ENCODE measurements at places on chromosomes 11 and 22.

DNA sequence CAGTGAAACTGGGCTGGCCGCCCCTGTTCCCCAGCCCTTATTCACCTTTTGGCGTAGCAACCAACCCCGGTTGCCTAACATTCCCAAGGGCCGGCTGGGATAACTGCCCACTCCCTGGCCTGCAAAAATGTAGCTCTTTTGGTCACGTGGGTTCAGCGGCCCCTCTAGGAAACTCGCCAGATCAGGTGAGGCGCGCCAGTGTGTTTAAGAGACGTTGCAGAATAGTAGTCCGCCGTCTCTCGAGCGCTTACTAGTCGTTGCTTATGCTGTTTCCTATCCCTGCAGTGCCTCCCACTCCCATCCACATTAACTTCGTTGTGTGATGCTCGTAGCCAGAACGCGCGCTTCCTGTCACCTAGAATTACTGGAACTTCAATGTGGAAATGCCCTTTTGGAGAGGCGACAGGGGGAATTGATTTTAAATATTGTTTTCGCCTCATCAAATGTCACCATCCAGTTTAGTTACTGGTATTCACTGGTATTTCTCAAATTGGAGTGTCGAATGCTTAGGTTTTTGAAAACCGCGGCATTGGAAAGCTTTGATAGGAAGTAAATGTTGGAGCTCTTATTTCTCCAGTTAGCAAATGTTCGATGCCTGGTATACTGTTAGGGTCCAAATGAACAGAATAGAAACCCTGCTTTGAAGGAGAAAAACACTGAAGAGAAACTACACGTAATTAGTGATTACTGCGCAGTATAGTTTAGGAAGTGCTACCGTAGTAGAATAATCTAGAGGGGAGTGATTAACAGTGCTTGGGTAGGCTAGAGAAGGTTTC, 823 bp downstream of the CEP57 start:
- H3K27ac ChIP-seq, result peak overlapping the region; percentile 100
- H3K4me3 ChIP-seq, result peak overlapping the region; percentile 95
- DNase-seq, result peak; percentile 77
- H3K27me3 ChIP-seq, result no peaks in the 10 kb centered on the region

DNA sequence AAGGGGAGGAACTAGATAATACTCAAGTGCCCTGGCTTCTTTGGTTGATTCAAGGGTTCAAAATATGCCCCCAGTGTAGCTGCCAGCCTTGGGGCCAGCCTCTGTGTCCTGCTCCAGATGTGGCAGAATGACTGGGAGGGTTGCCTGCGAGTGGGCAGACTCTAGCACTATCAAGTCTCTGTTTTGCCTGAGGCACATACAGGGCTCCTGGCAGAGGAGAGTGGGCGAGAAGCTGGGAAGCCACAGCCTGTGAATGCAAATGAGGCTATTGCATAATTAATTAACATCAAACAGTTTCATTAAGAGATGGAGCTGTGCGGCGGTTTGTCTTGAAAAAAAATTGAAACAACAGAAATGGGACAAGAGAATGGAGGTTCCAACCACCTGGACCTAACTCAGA, 50.8 kb downstream of the BUD13 start:
- peaks cover 5% of the 10 kb centered on the region for H3K27me3 ChIP-seq
- H3K36me3 ChIP-seq, result no peaks in the 10 kb centered on the region
- H3K4me1 ChIP-seq, result no peaks in the 10 kb centered on the region
- DNase-seq, result no peak
- H3K4me3 ChIP-seq, result no peak overlapping the region
- H3K27ac ChIP-seq, result no peak overlapping the region

DNA sequence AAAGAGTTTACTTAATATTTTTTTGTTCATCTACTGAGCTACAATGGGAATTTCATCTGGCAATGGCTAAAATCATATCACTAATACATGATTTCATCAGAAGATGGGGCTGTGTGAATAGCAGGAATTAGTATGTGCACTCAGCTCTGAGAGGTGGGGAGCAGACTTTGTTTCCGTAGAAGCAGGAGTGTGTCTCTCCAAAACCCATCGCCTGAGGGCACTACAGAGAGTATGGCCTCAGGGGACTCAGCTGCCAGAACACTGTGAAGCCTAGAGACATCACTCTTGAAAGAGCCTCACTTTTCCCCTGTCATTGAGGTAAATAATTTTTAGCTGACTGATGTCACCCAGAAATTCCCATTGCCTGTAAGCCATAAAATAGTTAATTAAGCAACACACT, 261.4 kb upstream of the ISX start:
- no peak overlapping the region for H3K4me3 ChIP-seq
- H3K27me3 ChIP-seq, result peaks cover 2% of the 10 kb centered on the region
- H3K27ac ChIP-seq, result no peak overlapping the region

GRCh38 chr11:118002541-118003423, 16.6 kb downstream of the IL10RA start:
- peaks cover 44% of the 10 kb centered on the region for H3K36me3 ChIP-seq
- H3K27ac ChIP-seq, result peak overlapping the region; percentile 99
- H3K4me3 ChIP-seq, result peak overlapping the region; percentile 56
- no peaks in the 10 kb centered on the region for H3K27me3 ChIP-seq

DNA sequence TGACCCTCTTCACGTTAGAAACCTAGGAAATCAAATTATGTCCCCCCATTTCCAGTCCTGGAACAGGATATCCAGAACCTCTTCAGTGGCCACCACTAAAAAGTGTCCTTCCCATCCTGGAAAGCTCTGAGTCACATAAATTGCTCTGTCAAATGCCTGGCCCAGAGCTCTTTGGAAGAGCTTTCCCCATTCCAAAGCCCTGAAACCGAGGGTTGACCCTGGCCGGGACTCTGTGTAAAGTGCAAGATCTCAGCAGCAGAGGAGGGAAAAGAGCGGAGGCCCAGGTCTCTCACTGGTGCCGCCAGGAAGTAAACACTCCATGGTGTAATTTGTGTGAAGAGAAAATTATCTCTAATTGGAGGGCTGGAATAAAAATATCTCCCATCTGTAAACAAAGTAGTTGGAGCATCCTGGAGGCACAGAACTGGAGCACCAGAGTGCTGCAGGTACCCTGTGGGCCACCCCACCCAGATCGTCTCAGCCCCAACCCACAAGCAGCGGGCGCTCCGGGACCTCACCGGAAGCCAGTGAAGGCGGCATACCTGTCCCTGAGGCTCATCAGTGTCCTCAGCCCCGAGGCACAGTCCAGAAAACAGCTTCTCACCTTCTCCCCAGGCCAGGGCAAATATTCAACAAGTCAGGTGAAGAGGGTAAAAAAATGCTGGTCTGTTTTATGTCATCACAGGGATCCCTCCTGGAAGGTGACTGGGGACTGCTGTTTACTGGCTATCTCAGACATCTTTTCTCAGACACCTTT, 4.7 kb upstream of the JAM3 start:
- H3K4me3 ChIP-seq, result no peak overlapping the region
- no peak for DNase-seq
- peaks cover 16% of the 10 kb centered on the region for H3K27me3 ChIP-seq
- no peak overlapping the region for H3K27ac ChIP-seq
- peaks cover 5% of the 10 kb centered on the region for H3K4me1 ChIP-seq
- H3K36me3 ChIP-seq, result no peaks in the 10 kb centered on the region

DNA sequence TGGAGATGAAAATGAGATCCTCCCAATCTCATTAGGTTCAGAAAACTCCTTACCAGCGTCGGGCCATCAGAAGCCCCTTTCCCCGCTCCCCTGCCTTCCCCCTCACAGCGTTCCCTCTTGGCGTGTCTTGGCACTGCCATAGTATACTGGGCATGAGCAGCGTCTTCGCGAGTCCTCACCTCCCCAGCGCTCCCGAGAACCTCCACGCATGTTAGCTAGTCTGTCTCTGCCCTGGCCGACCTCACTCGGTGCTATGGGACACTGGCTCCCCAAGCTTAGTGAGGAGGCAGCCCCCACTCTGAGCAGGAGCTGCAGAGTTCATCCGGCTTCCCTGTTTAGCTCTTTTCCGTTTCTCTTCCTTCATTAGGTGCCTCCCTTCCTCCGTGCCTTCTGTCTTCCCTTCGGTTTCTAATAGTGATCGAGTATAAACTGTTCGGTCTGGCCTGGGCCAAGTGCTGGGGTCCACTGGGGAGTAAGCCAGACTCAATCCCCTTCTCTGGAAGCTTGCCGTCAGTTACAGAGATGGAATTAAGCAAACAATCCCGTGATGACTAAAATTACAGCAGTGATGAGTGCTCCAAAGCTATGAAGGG, 63.8 kb upstream of the OPCML start:
- no peak overlapping the region for H3K27ac ChIP-seq
- DNase-seq, result no peak
- H3K4me3 ChIP-seq, result no peak overlapping the region
- H3K36me3 ChIP-seq, result no peaks in the 10 kb centered on the region

DNA sequence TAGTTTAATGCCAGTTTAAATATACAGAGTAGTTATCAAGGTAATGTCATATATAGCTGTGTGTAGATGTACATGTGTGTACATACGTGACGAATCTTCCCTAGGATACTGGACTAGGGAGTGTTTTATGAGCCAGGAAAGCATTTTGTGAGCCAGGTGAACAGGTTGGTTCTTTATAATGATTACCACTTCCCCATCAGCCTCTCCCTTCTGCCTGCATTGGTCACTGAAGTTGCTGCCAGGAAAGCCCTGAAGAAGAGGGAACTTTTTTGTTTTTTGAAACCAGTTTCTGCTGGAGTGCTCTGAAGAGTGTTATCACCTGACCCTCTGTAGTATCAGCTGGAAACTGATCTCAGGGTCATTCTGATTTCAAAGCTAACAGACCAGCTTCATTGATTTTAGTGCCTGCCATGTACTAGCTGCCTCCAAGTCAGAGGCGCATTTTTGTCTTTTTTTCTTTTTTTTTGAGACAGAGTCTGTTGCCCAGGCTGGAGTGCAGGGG, 14.2 kb upstream of the ST14 start:
- H3K27ac ChIP-seq, result no peak overlapping the region
- peaks cover 2% of the 10 kb centered on the region for H3K36me3 ChIP-seq
- DNase-seq, result no peak
- no peak overlapping the region for H3K4me3 ChIP-seq
- H3K4me1 ChIP-seq, result peaks cover 9% of the 10 kb centered on the region
- H3K27me3 ChIP-seq, result no peaks in the 10 kb centered on the region

DNA sequence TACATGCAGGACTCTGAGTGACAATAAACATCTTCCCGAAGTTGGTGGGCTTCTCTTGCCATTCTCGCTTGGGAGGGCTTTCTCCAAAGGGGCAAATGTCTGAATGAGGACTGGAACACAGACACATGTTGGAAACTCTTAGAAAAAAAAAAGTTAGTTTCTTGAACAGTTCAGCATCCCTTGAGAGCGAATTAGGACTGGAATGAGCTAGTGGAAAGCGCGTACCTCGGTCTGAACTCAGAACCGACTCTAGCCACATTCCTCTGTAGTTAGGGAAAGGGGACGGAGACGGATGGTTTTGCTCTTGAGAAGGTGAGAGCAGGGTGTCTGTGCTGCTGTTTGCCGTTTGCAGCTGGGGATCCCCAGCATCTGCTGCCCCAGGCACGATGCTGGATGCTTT, 517.3 kb downstream of the TBC1D22A start:
- H3K36me3 ChIP-seq, result no peaks in the 10 kb centered on the region
- H3K4me3 ChIP-seq, result no peak overlapping the region
- H3K27me3 ChIP-seq, result peaks cover 3% of the 10 kb centered on the region
- H3K27ac ChIP-seq, result no peak overlapping the region
- no peaks in the 10 kb centered on the region for H3K4me1 ChIP-seq

DNA sequence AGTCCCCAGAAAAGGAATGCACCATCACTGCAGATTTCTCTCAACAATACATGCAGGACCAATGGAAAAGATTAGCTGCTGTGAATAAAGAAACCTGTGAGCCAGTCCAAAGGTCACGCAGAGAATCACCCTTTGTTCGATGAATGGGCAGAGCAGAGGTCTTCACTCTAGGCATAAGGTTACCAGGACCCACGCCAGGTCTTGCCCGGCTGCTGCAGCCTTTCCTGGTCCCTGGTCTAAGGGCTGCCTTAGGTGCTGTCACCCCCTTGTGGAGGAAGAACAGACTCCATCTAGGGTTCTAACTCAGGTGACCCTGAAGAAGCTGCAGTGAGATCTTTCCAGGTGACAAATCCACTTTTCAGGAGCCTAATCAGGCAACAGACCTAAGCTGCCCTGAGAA, 29.0 kb upstream of the NAP1L4 start:
- no peaks in the 10 kb centered on the region for H3K27me3 ChIP-seq
- peak; percentile 39 for DNase-seq
- peaks cover 47% of the 10 kb centered on the region for H3K36me3 ChIP-seq
- H3K4me1 ChIP-seq, result peaks cover 30% of the 10 kb centered on the region
- H3K27ac ChIP-seq, result no peak overlapping the region

DNA sequence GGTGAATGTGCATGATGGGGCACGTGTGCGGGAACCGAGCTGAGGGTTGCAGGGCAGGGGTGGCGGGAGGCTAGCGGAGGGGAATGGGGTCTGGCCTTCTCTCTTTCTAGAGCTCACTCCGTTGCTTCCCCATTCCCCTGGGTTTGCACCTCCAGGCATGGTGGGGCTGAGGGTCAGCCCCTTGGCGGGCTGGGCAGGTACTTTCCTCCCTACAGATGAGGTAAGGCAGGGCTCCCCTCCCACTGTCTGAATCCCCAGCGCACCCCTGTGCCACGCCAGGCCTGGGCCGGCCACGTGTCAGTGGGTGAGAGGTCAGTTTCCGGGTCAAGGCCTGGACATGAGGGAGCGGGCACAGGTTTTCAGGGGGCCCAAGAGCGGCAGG, 8.9 kb downstream of the SUSD2 start:
- H3K4me1 ChIP-seq, result no peaks in the 10 kb centered on the region
- no peaks in the 10 kb centered on the region for H3K36me3 ChIP-seq
- no peak overlapping the region for H3K27ac ChIP-seq
- H3K4me3 ChIP-seq, result no peak overlapping the region
- no peaks in the 10 kb centered on the region for H3K27me3 ChIP-seq

- no peaks in the 10 kb centered on the region for H3K36me3 ChIP-seq
- H3K27me3 ChIP-seq, result no peaks in the 10 kb centered on the region
- no peak overlapping the region for H3K27ac ChIP-seq
- peaks cover 1% of the 10 kb centered on the region for H3K4me1 ChIP-seq
Observed at GRCh38 chr11:78253797-78254196, 65.1 kb downstream of the USP35 start.

- H3K36me3 ChIP-seq, result no peaks in the 10 kb centered on the region
- DNase-seq, result no peak
- H3K4me3 ChIP-seq, result no peak overlapping the region
- H3K27me3 ChIP-seq, result peaks cover 12% of the 10 kb centered on the region
- no peak overlapping the region for H3K27ac ChIP-seq
Observed at GRCh38 chr11:107660066-107660465, 51.8 kb downstream of the SLN start.

GRCh38 chr11:32911413-32911812, 18.8 kb downstream of the QSER1 start:
- DNase-seq, result no peak
- H3K4me1 ChIP-seq, result peaks cover 11% of the 10 kb centered on the region
- peaks cover 6% of the 10 kb centered on the region for H3K36me3 ChIP-seq
- no peak overlapping the region for H3K27ac ChIP-seq
- H3K27me3 ChIP-seq, result no peaks in the 10 kb centered on the region

DNA sequence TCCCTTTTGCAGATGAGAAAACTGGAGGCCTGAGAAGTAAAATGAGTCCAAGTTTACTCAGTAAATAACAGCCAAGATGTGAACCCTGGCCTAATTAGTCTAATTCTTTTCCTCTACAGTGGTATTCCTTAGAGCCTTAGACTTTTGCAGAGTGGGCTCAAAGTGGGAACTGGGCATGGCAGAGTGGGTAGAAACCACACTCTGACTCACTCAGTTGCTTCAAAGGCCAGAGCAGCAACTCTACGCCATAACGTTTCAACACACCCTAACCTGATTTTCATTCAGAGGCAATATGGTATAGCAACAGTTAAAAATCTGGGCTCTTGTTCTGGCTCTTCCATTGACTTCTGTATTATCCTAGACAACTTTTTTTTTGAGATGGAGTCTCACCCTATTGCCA, 2.8 kb downstream of the THRSP start:
- no peaks in the 10 kb centered on the region for H3K27me3 ChIP-seq
- H3K27ac ChIP-seq, result no peak overlapping the region
- no peak overlapping the region for H3K4me3 ChIP-seq
- no peaks in the 10 kb centered on the region for H3K4me1 ChIP-seq

Measured in activated CD4-positive, alpha-beta memory T cell treated with anti-CD3 and anti-CD28 coated beads for 36 hours (primary cell).